ENCODE measurements at places on chromosomes 2 and 18.

DNA sequence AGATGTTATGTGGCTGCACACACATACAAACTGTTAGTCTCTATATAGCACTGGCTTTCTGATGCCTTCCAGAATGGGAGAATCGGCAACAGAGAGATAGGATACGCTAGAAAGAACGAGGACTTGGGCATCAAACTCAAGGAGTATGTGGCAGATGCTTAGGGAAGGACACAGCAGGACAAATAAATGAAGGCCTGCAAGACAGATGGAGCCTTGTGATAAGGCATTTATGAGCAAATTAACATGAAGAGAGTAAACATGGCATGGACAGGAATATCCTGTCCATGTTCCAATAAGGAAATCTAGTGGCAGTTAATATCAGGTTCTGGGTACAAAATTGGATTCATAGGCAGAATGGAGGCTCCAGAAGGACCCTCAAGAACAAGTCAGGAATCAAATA, 136.9 kb downstream of the SLC4A10 start:
- no peak for DNase-seq

GRCh38 chr2:38178556-38179419, 102.8 kb upstream of the CYP1B1 start:
- DNase-seq = no peak

DNA sequence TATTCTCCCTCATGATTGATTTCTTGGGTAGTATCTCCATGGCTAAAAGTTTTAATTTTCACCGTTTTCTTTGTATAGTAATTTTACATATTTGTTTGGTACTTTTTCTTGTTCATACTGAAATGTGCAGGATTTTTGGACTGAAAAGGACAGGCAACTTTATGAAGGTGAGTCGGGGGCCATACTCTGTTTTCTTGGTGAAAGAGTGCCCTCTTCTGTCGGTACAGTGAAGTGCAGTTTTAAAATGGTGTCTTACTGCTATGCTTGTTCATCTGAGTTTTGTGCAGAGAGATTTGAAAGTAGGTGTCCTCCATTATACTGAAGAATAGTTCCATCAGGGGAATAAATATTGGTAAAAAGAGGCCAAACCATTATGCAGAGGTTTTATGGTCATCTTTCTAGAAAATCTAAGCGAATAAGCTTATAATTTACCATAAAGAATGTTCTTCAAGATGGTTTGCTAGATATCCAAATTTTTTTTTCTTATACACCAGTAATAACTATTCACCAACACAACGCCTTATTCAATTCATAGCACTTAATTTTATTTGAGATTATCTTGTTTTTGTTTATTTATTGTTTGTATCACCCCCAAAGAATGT, 8.7 kb upstream of the SERPINB13 start:
- peak; percentile 55 for DNase-seq

- DNase-seq = no peak
Measured at GRCh38 chr18:25230658-25231326, 121.2 kb downstream of the ZNF521 start.

DNA sequence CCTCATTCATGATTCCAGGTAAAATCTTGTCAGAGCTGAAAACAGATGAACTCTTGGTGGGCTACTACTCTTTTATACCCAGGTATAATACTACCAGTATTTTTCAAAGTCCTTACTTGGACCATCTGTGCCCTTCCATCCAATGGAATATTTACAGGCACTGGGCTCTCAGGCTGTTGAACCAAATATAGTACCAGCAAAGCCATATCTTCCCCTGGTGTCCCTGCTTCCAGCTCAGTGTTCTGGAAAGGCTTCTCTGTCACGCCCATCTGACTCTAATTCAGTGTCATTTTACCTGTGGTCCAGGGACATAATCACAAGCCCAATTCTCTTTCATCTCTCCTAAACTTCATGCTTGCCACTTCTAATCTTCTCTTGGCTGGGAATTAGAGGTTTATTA, 119.2 kb upstream of the STK17B start:
- DNase-seq = no peak

GRCh38 chr2:19759880-19760279, 141.9 kb downstream of the TTC32 start:
- DNase-seq = no peak

- no peak for DNase-seq
Measured at GRCh38 chr2:113025737-113026136, 20.5 kb downstream of the IL36A start.

DNA sequence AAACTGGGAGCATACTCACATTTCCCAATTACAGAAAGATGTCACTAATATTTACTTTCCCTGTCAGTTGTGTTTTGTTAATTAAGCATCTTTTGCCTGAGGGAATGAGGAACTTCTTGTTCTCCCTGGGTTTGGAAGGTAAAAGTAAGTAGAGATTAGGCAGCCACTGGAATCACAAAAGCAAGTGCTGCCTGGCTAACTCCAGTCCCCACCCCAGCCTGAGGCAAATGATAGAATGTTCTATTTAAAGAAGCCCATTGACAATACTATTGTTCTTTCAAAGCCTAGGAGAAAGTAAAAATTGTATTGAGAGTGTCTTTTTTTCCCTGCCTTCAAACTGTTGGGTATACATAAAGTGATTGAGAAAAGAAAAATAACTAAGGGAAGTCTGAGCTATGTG, 93.8 kb downstream of the MBD2 start:
- peak; percentile 25 for DNase-seq

DNA sequence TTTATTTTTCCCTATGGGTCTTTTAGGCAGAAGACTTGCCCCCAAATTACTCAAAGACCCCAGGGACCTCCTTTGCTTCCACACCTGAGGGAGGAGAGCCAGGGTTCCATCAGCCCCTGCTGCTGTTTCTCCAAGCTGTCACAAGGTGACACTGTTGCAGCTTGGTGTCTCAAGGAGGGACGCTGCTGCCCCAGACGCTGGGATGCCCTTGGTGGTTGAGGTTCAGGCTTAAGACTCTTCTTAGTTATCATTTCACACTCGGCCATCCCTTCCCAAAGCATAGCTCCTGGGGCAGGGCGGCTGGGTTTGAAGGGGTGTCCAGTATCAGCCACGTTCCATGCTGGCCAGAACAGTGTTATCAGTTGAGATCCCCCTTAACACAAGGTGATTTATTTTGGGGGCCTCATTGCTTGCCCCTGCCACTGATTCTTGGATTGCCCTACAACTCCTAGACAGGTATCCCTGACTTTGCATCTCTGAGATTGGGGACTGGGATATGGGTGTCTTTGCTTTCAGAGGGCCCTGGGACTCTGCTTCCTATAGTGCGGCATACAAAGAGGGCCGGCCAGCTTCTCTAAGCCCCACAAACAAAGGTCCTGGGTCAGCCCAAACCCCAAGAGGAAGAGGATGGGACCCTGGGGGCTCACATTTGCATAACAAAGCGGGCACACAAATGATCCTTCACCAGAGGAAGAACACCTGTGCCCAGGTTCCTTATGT, 22.7 kb downstream of the GPR55 start:
- peak; percentile 74 for DNase-seq

DNA sequence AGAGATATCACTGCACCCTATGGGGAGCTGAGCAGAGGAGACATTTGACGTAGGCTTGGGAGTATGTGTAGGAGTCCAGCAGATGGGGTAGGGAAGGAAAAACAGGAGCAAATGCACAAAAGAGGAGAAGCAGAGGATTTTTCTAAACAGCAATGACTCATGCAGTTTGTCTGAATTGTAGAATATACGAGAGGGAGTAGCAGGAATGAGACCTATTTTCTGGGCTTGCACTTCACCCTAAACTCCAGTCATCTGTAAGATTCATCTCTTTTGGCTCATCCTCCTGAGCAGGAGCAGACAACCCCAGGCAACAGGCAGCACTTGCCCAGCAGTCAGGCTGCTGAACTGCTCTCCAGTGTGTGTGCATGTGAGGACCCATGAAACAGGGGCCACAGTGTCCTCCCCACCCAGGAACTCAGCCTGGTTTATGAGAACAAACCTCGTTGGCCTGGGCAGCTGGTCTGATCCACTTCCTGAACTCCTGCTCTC, 100.2 kb upstream of the CDC42EP3 start:
- DNase-seq = no peak

DNA sequence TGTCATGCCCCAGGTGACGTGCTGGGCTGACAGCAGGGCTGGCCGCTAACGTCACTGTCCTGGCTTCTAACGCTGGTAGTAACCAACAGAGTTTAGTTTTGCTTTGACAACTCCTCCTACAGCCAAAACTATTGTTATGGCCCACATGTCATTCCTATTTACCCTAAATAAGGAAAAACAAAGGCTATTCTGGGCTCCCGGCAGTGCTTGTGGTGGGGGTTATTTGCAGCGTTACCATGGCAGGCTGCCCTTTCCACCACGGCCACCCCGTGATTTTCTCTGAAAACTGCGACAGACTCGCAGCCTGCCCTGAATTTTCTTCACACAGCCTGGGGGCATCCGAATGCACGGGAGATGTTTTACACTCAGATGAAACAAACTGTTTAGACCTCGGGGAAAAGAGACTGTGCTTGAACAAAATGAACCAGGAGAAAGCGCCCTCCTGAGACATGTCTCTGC, 115.2 kb downstream of the FAM210A start:
- DNase-seq = peak; percentile 51

DNA sequence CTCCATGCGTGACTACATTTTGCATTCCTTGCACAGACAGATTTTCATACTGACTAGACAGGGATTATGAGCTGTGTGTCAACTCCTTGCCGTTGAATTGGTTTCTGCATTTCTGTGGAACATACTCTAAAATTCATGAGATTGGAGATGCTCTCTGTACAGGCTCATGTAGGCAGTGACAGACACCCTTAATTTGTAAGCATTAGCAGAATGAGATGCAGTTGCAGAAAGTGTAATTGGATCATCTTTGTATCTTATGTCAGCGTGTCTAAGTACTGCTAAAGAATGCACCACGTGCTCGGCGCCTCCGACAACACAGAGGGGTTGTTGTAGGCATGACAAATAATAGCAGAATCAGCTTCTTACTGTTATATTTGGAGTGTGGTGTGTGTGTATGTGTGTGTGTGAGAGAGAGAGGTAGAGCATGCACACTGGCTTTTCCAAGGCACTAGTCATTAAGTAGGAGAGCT, 212.4 kb downstream of the CMPK2 start:
- DNase-seq = no peak

- no peak for DNase-seq
Measured at GRCh38 chr2:15953147-15953630, 12.8 kb downstream of the MYCN start.

- no peak for DNase-seq
Measured at GRCh38 chr2:183166210-183166609, 42.0 kb downstream of the NUP35 start.

All from neural progenitor cell (in vitro differentiated cells).